ENCODE measurements at places on chromosomes 11 and 22.

DNA sequence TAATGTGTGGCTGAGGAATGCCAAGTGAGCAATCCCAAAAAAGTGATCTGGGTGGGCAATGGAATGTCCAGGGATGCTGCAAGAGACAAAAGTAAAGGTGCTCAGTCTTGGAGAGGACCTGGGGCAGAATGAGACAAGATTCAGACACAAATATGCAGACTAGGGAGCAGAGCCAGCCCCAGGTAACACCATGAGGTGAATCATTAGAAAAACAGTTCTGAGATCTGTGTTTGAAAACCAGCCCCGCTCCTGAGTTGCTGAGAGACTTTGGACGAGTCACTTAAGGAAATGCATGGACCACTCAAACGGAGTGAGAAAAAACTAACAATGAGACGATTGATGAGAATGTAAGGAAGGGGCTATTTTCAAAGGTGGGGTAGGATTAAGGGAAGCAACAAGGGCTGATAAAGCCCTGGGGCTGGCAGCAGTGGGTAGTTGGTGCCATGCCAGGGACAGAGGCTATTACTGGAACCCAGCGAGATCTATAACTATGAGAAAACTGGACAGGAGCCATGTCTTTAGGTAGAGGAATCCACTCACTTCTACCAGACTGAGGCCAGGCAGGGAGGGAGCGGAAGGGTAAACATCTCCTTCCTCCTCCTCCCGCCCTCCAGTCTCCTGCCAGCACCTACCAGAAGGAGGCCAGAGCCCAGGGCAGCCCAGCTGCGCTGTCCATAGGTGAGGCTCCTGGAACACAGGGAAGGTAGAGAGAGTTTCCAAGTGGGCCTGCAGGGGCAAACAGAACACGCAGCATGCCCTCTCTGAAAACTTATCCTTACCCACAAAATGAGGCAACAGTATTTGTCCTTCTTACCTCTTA is 130.4 kb upstream of the TEAD1 start:
- no peak for DNase-seq

GRCh38 chr22:25840167-25840566 is 98.2 kb downstream of the MYO18B start:
- DNase-seq, result no peak

DNA sequence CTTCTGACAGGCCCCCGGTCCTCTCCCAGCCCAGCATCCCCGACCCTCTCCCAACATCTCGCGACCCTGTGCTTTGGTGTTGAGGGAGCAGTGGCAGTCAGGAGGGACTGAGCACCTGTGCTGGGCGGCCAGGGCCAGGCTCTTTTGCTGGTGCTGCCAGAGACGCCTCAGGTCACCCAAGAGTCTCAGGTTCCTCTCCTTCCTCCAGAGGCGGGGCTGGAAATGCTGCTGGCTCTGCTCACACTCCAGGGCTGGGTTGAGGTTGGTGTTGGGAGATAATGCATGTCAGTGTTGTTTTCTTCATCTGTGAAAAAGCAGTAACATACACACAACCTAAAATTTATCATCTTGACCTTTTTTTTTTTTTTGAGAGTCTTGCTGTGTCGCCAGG is 1.2 kb upstream of the IGLL1 start:
- DNase-seq, result no peak

GRCh38 chr11:110086892-110087309 is 6.3 kb upstream of the ZC3H12C start:
- no peak for DNase-seq

- no peak for DNase-seq
Observed at GRCh38 chr22:18157714-18158028, 7.7 kb downstream of the USP18 start.

- DNase-seq, result no peak
Observed at GRCh38 chr11:116950210-116950609, 112.8 kb upstream of the APOA1 start.

DNA sequence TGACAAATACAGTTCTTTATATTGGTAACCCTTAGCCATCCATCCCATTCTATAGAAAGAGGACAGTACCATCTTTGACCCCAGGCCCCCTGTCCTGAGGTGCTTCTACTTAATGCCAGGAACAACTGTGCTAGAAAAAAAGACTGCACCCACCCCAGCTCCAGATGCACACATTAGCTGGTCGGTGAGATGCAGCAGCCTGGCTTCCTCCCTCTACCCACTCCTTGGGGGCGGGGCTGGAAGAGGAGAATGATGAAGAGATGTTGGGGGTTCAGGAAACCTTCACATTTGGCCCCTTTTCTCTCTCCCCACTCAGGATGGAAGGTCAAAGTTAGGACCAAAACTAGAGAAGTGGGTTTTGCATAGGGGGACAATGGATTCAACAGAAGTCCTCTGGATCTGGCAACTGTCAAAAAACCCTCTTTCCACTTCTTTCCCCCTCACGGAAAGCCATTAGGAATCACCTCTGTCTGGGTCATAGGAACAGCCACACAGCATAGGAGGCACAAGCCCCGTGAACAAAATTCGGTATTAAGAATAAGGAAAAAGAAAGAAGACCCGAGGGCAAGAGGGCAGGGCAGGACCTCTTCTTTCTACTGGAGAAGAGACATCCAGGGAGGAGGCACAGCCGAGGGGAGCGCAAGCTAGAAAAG is 755 bp downstream of the NRIP3 start:
- no peak for DNase-seq

- no peak for DNase-seq
Observed at GRCh38 chr11:101482556-101483124, 101.2 kb downstream of the TRPC6 start.

DNA sequence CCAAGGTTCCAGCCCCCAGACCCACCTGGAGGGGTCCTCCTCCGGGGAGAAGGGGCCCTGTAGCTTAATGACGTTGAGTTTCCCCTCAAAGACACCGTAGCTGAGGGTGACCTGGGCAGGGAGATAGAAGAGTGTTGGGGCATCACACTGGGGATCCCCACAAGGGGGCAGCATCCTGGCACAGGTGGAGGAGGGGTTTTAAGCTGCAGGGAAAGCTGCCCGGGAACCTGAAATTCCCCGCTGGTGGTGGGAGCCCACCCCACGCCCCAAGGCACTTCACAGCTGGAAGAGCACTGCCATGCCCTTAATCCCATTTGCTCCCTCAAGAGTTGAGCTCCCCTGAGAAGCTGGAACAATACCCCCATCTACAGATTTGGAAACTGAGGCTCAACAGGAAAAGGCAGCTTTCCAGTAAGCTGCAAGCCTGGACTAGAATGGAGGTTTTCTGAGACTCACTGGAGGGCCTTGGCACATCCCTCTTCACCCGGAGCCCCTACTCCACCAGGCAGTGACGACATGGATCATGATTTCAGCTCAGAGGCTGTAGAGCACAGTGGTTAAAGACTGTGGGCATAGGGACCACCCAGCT is 13.7 kb downstream of the MFNG start:
- no peak for DNase-seq

GRCh38 chr22:40014667-40015248 is 20.0 kb downstream of the FAM83F start:
- DNase-seq, result no peak

DNA sequence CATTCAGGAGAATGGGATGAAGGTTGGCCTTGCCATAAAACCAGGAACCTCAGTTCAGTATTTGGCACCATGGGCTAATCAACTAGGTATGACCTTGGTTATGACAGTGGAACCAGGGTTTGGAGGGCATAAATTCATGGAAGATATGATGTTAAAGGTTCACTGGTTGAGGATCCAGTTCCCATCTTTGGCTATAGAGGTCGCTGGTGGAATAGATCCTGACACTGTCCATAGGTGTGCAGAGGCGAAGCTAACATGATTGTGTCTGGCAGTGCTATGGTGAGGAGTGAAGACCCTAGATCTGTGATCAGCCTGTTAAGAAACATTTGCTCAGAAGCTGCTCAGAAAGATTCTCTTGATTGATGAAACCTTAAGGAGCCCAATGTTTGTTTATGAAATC is 5.7 kb downstream of the NF2 start:
- no peak for DNase-seq

GRCh38 chr22:17781319-17782031 is 7.2 kb upstream of the BID start:
- DNase-seq, result no peak

GRCh38 chr22:30167296-30167695 is 79.3 kb downstream of the LIF start:
- DNase-seq, result no peak

DNA sequence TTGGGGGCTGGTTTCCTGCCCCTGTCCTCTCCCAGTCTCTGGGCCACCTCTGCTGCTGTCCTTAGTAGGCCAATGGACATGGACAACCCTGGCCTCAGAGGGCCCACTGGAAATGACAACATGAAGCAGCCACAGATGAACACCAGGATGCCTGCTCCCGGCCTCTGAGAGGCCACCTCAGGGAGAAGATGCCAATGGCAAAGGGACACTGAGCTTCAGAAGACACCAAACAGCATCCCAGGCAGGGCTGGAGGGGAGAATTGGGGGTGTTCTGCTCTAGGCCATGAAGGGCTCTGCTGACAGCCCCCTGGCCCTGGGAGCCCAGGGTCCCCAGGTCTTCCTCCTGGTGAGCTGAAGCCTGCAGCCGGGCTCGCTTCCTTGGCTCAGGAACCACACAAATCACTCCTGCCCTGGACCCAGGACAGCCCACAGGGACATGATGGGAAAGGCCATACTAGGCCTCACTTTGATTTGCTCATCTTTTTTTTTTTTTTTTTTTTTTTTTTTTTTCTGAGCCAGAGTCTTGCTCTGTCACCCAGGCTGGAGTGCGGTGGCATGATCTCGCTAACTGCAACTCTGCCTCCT is 45.3 kb downstream of the TPBGL start:
- DNase-seq, result no peak

DNA sequence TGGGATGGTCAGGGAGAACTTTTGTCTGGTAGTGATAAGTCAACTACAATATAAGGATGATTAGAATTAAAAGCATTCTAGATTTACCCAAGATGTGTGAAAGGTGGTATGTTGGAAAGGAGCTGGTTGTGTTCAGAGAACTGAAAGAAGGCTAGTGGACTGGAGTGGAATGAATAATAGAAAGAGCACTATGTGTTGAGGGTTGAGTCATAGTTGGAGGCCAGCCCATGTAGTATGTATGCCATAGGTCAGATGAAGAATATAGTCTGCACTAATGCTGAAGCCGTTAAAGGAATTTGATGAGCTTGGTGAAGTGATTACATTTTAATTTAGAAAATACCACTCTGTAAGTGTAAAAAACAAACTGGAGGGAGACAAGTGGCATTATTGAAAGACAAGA is 514.1 kb downstream of the CNTN5 start:
- no peak for DNase-seq

GRCh38 chr11:82183346-82183745 is 550.3 kb downstream of the FAM181B start:
- no peak for DNase-seq

DNA sequence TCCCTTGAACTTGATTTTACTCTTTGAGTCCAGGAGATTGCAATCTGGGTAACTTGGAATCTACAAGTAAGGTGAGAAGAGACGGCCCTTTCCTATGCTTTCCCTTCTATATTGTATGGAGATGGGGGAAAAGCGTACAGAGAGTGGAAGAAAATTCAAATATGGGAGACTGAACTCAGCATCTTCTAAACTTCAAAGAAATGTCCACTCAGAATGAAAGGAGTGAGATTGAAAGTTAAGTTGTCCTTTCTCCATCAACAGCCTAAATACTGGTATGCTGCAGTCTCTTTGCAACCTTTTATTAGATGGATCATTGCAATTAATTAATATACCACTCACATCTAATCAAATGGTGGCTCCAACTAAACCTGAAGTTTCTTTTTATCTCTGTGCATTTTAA is 6.4 kb upstream of the EXPH5 start:
- DNase-seq, result no peak

GRCh38 chr11:119169282-119169719 is 776 bp downstream of the NLRX1 start:
- no peak for DNase-seq

DNA sequence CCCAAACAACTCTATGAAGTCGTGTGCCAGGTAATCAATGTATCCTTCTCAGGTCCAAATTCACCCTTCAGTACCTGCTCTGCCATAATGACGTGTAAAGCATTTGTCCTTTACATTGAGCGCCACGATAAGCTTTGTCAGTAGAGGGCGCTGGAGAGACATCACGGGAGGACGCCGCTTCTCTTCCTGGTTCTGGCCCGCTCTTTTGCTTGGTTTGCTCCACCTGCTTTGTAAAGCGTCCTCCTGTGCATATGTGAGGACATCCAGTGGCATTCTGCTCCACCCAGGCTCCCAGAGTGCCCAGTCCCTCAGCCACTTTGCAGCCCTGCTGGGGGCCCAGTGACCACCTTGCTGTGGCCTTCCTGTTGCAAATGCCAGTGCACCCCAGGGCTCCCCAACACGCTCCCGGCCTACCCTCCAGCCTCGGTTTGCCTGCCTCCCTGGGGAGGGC is 61.1 kb downstream of the WT1 start:
- DNase-seq, result no peak

- DNase-seq, result no peak
Observed at GRCh38 chr11:75386942-75387630, 12.2 kb upstream of the RPS3 start.

DNA sequence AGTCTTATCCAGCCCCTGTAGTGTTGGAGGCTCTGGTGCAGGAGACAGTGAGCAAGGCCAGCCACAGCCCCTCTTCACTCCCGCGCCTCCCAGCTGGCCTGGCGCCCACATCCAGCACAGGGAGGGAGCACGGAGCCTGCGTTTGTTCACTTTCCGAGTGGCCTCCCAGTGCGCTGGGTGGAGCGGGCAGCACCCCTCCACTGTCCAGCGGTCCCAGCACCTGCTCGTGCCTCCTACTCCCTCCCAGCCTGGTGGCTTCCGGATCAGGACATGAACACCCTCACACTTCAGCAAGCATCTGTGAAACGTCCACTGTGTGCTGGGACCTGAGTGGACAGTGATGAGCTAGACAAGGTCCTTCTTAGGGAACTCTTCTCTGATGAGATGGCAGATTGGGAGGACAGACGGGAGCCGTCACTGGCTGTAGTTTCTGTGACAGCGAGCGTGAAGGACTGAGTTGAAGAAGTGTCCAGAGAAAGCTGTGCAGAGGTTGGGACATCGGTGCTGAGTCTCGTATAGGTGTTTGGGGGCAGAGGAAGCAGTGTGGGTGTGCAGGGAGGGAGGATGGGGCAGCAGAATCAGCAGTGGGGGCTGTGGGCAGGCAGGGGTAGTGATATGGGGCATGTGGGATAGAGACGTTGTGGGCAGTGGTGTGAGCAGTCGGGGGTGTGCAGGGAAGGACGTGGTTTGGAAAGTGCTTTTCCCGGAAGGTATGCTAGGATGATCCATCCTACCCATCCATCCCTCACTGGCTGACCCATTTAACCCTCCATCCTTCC is 256.8 kb downstream of the TBC1D22A start:
- no peak for DNase-seq

GRCh38 chr22:30267382-30268302 is 991 bp upstream of the OSM start:
- DNase-seq, result no peak

Measured in pons (tissue), 1 donor.